ENCODE measurements at places on chromosomes 3 and 15.

- no peak overlapping the region for H3K27ac ChIP-seq
- no peak for DNase-seq
- H3K4me3 ChIP-seq, result no peak overlapping the region
- H3K27me3 ChIP-seq, result no peaks in the 10 kb centered on the region
- H3K36me3 ChIP-seq, result peaks cover 4% of the 10 kb centered on the region
These were observed 15.4 kb downstream of the APH1B start for GRCh38 chr15:63292771-63293170.

DNA sequence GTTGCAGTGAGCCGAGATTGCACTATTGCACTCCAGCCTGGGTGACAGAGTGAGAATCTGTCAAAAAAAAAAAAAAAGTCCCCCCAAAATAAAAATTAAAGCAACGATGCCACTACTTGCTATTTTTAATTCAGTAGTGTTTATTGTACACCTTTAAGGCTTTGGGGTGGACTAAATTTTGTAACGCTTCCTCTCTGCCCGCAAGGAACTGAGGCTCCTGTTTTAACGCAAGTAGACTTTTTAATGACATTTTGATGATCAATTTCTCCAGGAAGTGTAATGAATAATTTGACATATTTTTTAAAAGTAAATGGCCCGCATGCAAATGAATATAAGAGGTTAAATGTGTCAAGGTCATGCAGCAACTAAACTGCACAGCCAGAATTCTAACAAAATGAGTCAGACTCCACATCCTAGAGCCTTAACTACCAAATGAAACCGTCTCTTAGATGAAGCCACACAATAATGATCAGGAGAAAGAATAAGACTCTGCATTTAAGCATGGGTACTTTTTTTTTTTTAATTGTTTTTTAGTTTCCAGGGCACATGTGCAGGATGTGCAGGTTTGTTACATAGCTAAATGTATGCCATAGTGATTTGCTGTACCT, 96.8 kb upstream of the LMOD3 start:
- H3K27ac ChIP-seq, result no peak overlapping the region
- H3K27me3 ChIP-seq, result peaks cover 4% of the 10 kb centered on the region
- no peak for DNase-seq
- no peaks in the 10 kb centered on the region for H3K4me1 ChIP-seq

GRCh38 chr3:126834596-126835471, 130.8 kb downstream of the CHCHD6 start:
- no peak for DNase-seq
- H3K27me3 ChIP-seq, result peaks cover 9% of the 10 kb centered on the region
- no peak overlapping the region for H3K4me3 ChIP-seq
- H3K36me3 ChIP-seq, result peaks cover 4% of the 10 kb centered on the region

DNA sequence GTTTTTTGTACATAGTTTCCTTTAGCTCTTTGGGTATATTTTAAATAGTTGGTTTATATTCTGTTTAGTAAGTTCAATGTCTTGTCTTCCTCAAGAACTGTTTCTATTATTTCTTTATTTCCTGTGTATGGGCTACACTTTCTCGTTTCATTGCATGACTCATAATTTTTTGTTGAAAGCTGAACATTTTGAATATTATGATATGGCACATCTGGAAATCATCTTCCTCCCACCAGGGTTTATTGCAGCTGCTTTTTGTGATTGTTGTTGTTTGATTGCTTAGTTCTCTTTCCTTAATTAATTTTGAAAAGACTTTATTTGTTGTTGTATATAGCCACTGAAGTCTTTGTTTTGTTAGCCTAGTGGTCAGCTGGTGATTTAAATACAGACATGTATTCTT, 43.8 kb downstream of the LSM3 start:
- no peak overlapping the region for H3K4me3 ChIP-seq
- no peak overlapping the region for H3K27ac ChIP-seq
- DNase-seq, result no peak
- peaks cover 4% of the 10 kb centered on the region for H3K27me3 ChIP-seq

- peaks cover 32% of the 10 kb centered on the region for H3K4me1 ChIP-seq
- DNase-seq, result no peak
- peaks cover 5% of the 10 kb centered on the region for H3K27me3 ChIP-seq
- H3K4me3 ChIP-seq, result peak overlapping the region; percentile 77
These were observed 747 bp downstream of the SORD start for GRCh38 chr15:45023659-45024225.

GRCh38 chr3:42443292-42443691, 32.9 kb upstream of the LYZL4 start:
- peaks cover 1% of the 10 kb centered on the region for H3K27me3 ChIP-seq
- H3K36me3 ChIP-seq, result no peaks in the 10 kb centered on the region
- H3K4me1 ChIP-seq, result no peaks in the 10 kb centered on the region
- no peak overlapping the region for H3K27ac ChIP-seq

DNA sequence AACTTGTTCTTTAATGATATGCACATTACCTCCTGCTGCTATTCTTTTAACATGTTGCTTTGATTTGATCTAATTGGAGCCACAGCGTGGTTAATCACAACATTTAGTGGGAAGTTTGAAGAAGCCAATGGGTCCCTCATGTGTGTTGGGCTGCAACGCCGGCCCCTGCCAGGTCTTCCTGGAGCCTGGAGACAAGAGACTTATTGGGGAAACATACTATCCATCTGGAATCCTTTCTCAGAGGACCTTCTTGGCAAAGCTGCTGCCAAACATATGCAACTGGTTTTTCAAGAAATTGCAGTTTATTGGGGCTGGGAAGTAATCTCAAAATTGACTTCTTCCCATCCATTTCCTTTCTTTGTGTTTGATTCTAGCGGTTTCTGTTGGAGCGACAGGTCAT, 396.3 kb upstream of the PROK2 start:
- no peaks in the 10 kb centered on the region for H3K27me3 ChIP-seq
- no peaks in the 10 kb centered on the region for H3K36me3 ChIP-seq
- peaks cover 18% of the 10 kb centered on the region for H3K4me1 ChIP-seq
- no peak for DNase-seq
- no peak overlapping the region for H3K27ac ChIP-seq

DNA sequence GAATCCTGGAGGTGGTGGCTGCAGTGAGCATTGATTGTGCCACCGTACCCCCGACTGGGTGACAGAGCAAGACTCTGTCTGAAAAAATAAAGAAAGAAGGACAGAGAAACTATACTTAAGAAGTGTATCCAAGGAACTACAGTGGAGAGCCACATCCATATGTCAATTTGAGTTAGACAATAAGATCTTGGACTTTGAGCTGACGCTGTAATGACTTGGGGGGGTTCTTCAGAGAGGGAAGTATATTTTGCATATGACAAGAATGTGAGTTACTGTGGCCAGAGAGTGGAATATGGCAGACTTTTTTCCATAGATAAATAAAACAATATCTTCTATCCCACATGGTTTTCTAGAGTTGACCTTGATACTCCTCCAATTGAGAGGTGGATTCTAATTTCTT, 52.6 kb upstream of the TEX264 start:
- H3K4me1 ChIP-seq, result no peaks in the 10 kb centered on the region
- no peak overlapping the region for H3K4me3 ChIP-seq
- no peaks in the 10 kb centered on the region for H3K36me3 ChIP-seq
- no peak overlapping the region for H3K27ac ChIP-seq

GRCh38 chr15:61086012-61086411, 143.1 kb downstream of the RORA start:
- H3K27ac ChIP-seq, result no peak overlapping the region
- H3K27me3 ChIP-seq, result no peaks in the 10 kb centered on the region
- DNase-seq, result no peak
- no peaks in the 10 kb centered on the region for H3K36me3 ChIP-seq
- peaks cover 9% of the 10 kb centered on the region for H3K4me1 ChIP-seq

- H3K4me3 ChIP-seq, result no peak overlapping the region
- no peak for DNase-seq
- no peaks in the 10 kb centered on the region for H3K4me1 ChIP-seq
- no peaks in the 10 kb centered on the region for H3K27me3 ChIP-seq
- no peak overlapping the region for H3K27ac ChIP-seq
These were observed 147.3 kb upstream of the UBE2E2 start for GRCh38 chr3:23055733-23056376.

GRCh38 chr3:27094721-27095120, 274.5 kb downstream of the NEK10 start:
- no peak overlapping the region for H3K27ac ChIP-seq
- no peaks in the 10 kb centered on the region for H3K27me3 ChIP-seq
- no peak for DNase-seq
- no peak overlapping the region for H3K4me3 ChIP-seq
- no peaks in the 10 kb centered on the region for H3K4me1 ChIP-seq

DNA sequence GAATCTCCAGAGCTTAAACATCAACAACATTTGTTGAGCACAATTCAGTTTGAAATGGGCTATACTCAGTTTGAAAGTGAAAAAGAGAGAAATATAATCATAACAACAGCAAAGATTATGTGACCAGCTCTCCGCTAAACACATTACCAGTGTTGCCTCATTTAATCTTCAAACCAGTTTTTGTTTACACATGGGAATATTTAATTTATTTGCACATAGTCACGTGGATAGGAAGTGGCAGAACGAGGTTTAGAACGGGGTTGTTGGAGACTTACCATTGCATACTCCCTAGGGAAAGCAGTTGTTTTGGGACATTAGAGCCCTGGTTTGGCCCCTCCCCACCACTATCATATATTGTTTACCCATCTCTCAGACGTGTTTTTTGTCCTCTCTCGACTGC, 77.2 kb downstream of the IL1RAP start:
- no peaks in the 10 kb centered on the region for H3K36me3 ChIP-seq
- no peaks in the 10 kb centered on the region for H3K4me1 ChIP-seq
- no peaks in the 10 kb centered on the region for H3K27me3 ChIP-seq
- no peak overlapping the region for H3K4me3 ChIP-seq
- H3K27ac ChIP-seq, result no peak overlapping the region
- no peak for DNase-seq

Measured in endothelial cell (in vitro differentiated cells).